ENCODE measurements at places on chromosomes 11 and 22.

DNA sequence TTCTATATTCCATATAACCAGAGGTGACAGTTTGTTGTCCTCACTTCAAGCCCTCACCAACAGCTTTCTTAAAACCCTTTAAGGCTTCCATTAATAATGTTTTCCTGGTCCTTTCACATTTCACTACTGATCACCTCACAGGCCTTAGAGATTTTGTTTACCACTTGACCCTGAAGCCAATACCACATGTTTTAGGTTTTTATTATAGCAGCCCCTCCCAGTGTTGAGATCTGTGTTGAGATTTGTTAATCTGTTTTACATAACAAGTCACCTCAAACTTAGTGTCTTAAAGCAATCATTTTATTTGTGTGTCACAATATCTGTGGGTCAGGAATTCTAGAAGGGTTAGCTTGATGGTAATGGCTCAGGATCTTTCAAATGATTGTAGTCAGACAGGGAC is 49.9 kb downstream of the FAR1 start:
- no peak for DNase-seq

- no peak for DNase-seq
Measured at GRCh38 chr11:57325735-57326048, 940 bp upstream of the TNKS1BP1 start.

- DNase-seq: no peak
Measured at GRCh38 chr11:93796441-93797231, 12.6 kb downstream of the MED17 start.

GRCh38 chr11:101187748-101188147 is 58.1 kb upstream of the PGR start:
- DNase-seq: no peak

- DNase-seq: no peak
Measured at GRCh38 chr11:114171257-114172054, 111.9 kb downstream of the ZBTB16 start.

GRCh38 chr22:30783021-30783420 is 88.3 kb downstream of the OSBP2 start:
- DNase-seq: no peak

GRCh38 chr11:122701143-122701542 is 45.6 kb downstream of the UBASH3B start:
- no peak for DNase-seq

DNA sequence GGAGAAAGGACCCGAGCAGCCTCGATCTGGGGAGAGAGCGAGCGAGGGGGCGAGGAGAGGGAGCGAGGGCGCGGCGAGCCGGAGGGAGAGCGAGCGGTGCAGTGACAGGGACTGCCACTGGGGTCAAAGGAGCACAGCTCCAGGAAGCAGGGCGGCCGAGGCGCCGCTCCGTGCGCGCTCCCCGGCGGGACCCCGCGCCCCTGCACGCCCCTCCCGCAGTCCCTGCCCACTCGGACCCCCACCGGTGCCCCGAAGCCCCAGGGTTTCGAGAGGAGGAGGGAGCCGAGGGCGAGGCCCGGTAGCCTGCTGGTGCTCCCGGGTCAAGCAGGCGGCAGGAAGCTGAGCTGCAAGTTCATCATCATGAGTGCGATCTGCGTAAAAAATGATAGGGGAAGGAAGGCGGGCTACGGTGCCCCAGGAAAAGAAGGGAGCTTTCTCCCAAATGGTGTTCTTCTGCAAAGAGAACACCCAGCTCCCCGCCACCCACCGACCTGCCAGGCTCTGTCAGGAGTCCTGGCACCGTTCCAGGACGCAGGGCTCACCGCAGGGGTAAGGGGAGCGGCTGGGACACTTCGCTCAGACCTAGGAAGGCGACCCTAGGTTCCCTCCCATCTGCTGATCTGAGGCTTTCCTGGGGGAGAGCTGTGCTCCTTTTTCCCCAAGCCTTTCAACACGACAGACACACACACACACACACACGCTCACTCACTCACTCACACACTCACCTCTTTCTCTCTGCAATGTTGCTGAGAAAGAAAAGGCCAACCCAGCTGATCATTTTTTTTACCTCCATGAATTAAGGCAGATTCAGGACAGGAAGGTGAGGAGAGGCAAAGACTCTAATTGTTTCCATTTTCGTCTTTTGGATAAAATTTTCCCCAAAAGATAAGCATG is at the start of gene MPPED2:
Gene MPPED2, minus strand, starts transcription at position 103 of the 894 bp plus-strand sequence. CDS start 5,980 bp downstream, outside the sequence.
- no peak for DNase-seq

GRCh38 chr11:995752-996420 is 40.6 kb downstream of the MUC6 start:
- peak; percentile 3 for DNase-seq

- no peak for DNase-seq
Measured at GRCh38 chr22:42490243-42490832, 29.3 kb downstream of the RRP7A start.

DNA sequence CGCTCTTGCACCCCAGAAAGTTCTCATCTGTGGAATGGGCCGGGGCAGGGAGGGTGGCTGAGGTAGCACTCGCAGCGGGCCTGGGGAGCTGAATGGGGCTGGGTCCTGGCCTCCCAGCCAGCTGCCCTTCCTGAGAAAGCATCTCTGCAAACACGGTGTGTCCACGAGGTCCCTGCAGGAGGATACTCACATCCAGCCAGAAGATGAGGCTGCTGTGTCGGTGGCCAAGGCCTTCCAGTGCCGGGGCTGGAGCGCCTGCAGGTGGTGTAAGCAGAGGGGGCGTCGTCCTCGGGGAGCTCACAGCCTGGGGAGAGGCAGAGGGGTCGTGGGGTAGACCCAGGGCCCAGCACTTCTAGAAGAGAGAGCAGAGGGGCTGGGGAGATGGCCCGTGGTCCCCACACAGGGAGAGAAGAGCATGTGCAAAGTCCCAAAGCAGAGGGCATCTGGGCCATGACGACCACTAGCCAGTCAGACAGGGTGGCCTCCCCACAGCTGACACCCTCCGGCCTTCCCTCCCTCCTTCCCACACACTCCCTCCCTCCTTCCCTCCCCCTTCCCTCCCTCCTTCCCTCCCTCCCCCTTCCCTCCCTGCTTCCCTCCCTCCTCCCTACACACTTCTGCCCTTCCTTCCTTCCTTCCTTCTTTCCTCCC is 97.9 kb downstream of the WNT7B start:
- DNase-seq: no peak

- peak; percentile 82 for DNase-seq
Measured at GRCh38 chr11:112977755-112978154, 16.5 kb downstream of the NCAM1 start.

GRCh38 chr11:32184723-32185376 is 94.0 kb downstream of the RCN1 start:
- DNase-seq: no peak

DNA sequence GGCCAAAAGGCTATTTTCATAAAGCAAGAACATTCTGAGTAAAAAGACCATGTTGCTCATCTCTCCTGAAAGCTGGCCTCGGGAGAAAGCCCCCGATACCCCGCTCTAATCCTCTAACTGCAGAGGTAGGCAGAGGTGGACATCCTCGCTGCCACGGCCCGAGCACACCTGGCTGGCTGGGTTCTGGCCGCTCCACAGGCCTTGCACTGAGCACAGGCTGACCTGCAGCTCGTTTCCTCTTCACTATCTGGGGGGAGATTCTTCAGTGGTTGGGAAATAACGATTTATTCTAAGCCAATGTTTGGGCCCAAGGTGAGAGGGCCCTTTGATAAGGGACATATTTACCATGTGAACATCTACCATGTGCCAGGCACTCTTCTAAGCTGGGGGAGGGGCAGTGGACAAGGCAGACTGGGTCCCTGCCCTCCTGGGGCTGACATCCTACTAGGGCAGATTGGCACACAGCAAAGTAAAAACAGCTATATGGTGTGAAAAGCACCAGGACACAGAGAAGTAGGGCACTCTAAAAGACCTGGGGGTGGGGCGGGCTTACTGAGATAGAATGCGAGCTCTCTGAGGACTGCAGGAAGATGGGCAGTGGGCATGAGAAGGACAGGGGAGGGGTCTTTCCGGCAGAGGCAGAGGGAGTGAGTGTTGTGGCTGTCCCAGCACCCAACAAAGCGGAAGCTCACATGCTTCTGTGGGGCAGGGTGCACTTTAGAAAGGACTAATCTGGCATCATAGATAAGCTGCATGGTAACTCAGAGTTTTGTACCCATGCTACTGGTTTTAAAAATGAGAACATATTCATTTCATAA is 65.5 kb upstream of the ARFGAP3 start:
- no peak for DNase-seq

DNA sequence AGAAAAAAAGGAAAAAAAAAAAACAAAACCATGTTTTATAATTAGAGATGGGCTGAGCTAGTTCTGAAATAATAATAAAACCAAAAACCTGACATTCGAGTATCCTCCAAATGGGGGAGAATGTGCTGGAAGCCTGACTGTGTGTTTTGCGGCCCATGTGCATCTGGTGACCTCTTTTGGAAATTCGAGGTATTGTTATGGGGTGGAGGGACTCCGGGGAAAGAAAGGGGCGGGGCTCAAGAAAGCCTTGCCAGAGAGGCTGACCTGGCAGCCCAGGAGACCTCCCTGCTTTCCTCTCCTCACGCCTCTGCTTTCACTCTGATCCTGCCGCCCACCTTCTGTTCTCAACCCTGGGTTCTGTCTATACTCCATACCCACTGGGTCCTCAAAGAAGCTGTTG is 72.9 kb downstream of the CTTN start:
- DNase-seq: no peak

- no peak for DNase-seq
Measured at GRCh38 chr22:38921120-38921519, 36.3 kb upstream of the APOBEC3A start.

DNA sequence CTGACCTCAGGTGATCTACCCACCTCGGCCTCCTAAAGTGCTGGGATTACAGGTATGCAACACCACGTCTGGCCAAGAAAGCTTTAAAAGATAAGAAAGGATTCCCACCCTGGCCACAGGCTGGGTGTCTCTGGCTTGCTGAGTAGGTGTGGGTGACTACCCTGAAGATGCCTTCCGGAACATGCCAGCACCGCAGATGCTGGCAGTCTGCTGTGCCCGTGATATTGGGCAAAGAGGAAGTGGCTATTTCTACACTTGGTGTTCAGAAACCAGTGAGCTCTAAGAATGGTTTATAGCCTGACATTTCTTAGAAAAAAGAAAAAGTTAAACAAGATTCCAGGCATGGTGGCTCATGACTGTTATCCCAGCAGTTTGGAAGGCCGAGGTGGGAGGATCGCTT is 6.1 kb downstream of the MRPL11 start:
- no peak for DNase-seq

DNA sequence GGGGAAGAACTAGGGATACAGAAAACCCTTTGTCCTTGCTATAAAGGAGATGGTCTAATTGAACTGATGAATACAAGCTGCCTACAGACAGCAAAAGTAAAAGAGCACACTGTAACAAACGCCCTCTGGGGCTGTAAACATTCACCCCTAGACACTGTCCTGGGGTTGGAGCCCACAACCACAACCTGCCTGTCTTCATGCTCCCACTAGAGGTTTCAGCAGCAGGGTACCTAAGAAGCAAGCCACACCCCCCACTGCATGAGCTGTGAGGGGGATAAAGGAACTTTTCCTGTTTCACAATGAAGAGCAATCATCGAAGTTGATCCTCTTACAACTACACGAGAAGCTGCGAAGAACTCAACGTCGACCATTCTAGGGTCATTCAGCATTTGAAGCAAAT is 90.5 kb upstream of the LUZP2 start:
- DNase-seq: no peak

All from fibroblast of skin of right quadriceps (primary cell).